ENCODE measurements at places on chromosomes 6 and 20.
A peak's percentile ranks its signal among the peaks of the same experiment; 100 is the strongest.

DNA sequence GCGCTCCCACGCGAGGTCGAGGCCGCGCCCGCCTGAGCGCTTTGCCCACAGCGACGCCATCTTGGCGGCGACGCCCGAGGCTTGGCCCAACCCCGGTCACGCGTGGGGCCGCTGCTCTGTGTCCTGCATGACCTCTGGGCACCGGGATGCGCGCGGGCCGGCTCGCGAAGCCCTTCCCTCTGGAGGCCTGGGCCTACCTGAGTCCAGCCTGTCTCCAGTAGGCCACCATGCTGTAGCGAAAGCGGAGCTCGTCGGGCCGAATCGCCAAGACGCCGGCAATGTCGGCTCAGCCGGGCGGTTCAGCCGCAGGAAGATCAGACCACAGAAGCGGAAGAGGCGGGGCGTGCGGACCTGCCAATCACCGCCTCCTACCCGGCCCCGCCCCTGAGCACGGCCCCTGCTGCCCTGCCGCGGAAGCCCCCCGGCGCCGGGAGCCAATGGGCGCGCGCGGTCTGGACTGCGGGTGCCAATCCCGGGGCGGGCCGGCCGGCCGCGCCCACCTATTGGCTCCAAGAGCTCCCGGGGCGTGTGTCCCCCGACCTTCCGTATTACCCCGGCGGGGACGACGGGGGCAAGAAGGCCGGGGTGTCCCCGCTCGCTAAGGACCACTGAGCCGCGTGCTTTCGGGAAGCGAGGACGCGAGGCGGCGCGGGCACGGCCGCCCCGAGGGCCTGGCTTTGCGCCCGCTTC, at the start of gene ATP5F1E:
TSS of gene ATP5F1E (minus strand) at position 313 of the 690 bp plus-strand sequence. CDS start at position 229, 84 bp downstream.
- peak; percentile 96 for DNase-seq

- no peak for DNase-seq
These were observed 11.0 kb upstream of the FOXF2 start for GRCh38 chr6:1378065-1379016.

GRCh38 chr6:76697585-76697984, 625.1 kb upstream of the IMPG1 start:
- no peak for DNase-seq

DNA sequence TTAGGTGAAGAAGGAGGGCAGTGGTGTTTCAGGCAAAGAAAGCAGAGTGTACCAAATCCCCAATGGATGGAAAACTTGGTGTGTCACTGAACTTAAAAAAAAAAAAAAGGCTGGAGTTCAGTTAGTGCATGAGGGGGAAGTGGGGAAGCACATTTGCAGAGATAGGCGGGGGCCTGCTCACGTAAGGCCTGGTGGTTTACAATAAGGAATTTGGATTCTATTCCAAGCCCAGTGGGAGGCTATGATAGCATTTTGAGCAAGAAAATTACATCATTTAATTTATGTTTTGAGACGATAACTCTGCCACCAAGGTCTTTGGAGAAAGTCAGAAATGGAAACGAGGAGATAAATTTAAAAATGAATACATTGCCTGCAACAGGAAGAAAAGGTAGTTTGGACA, 225.5 kb downstream of the EYA4 start:
- no peak for DNase-seq

GRCh38 chr6:165658395-165659058, 4.5 kb downstream of the PDE10A start:
- no peak for DNase-seq

- DNase-seq = no peak
These were observed 2.0 kb downstream of the ZBP1 start for GRCh38 chr20:57618091-57618763.

DNA sequence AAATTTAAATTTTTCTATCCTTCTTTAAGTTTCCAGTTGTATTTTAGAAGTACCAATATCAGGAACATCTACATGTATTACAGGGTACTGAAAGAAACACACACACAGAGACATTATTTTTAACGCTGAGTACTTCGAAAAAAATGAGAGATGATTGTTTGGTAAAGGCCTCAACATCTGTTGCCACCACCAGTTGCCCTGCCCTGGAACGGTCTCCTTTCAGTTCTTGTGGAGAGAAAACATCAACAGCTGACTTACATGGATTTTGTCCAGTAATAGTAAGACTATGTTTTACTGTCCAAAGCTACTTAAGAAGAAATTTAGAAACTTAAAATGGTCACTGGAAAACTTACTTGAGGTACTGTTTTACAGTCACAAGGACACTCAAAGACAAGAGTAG, 16.7 kb downstream of the HMGCLL1 start:
- DNase-seq = no peak

- DNase-seq = no peak
These were observed 28.1 kb downstream of the NCOA6 start for GRCh38 chr20:34797012-34797995.

GRCh38 chr6:106448000-106448426, 87.5 kb downstream of the CRYBG1 start:
- DNase-seq = no peak

DNA sequence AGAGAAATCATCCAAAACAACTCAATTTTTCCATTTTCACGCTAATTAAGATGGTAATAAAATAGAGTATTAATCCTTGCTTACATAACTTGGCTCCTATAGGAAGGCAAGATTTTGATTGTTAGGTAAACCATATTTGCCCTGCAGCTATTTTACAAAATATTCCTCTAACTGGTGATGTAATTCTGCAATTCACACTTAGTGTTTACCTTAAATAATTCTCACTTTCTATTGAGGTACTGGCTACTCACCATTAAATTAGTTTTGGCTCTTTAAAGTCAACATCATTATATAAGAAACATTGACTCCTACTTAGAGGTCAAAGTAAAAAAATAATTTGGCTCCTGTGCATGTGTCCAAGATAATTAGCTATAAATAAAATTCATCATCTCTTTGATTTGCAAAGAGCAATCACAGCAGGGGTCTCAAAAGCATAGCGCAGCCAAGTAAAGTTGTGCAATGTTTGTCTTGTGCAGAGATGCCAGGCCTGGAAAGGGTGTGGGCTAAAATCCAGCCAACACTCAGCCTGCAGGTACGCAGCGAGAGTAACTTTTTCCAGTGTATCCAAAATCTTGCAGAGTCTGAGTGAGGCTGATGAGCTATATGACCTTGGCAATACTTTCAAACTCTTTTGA, 501.2 kb downstream of the MMUT start:
- DNase-seq = no peak

- DNase-seq = peak; percentile 73
These were observed 651 bp upstream of the CCND3 start for GRCh38 chr6:41942067-41942851.

DNA sequence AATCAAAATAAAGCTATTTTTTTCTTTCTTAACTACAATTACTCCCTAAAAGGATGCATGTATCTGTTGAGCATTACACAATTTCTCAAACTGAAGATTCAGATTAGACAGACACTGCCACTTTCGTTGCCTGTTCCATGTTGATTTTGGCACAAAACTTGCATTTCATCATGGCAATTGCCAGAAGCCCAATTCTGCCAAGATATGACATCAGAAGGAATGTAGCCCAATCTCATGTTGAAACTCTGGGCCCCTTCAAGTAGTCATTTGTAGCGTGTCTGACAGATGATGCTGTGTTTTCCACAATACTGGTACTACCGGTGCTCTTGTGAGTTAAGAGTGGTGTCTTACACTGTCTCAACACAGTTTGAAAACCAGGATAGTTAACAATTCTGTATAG, 705.4 kb downstream of the PTPRT start:
- DNase-seq = no peak

DNA sequence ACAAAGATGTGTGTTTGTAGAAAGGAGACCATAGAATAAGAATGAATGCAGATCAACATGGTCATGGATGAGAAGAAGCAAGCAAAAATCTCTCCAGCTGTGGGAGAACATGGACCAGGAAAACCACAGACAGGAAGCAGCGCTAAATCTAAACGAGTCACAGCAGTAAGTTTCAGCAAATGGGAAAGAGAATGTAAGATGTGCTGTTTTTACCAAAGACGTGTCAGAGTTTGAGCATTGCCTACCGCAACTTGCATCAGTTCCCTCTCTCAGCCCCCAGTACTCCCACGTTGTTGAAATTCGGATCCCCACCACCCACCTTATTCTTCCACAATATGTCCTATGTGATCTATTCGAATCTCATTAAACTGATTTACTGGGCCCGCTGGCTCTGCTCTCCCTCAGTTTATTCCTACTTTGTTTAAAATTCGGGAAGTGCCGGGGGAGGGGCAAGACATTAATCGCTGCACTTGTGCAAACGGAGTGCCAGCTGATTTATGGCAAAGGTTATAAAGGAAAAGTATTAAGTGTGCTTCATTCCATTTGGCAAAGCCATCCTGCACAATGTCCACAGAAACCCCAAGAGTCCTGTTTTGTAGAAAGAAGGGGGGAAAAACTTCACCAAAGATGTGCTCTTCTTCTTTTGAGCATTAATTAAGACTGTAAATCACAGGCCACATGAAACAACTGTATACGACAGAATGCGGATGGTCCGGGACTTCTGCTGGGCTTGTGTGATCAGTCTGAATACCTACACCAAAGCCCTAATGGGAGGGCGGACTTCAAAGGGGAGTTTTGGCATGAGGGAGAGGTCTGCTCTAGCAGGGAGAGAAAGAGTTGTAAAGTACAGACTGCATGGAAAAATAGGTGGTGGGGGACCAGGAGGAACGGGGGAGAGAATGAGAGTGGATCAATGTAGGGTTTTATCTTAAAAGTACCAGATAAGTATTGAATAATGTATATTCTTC, 59.1 kb upstream of the PRDM1 start:
- DNase-seq = no peak

DNA sequence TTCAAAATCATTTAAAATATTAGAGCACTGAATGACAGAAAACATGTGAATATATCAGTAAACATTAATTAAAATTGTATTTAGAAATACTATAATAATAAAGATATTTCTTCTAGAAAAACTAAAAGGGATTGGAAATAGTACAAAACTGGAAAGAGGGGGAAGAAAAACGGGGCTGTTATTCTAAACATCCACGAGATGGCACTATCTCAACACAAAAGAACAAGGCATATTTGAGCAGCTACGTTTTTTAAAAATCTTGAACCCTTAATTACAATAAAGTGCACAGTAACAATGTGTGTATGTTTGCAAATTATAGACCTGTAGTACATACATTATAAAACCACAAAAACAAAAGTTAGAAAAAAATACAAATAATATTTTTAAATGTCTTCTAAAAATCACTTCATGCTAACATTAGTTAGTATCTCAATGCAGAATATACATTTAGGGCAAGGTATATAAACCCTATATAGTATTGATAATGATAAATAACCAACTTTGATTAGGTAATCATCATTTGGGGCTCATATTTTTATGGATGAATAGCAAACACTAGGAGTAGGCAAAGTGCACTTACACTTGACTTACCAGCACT, 42.5 kb upstream of the PNISR start:
- peak; percentile 23 for DNase-seq

- DNase-seq = no peak
These were observed 7.2 kb downstream of the SNX21 start for GRCh38 chr20:45840700-45841198.

GRCh38 chr20:14445902-14446301, 108.5 kb upstream of the FLRT3 start:
- no peak for DNase-seq

- DNase-seq = peak; percentile 27
These were observed 1.1 kb upstream of the MBOAT1 start for GRCh38 chr6:20213271-20213798.

- peak; percentile 33 for DNase-seq
These were observed 16.8 kb upstream of the FUCA2 start for GRCh38 chr6:143528164-143528811.

DNA sequence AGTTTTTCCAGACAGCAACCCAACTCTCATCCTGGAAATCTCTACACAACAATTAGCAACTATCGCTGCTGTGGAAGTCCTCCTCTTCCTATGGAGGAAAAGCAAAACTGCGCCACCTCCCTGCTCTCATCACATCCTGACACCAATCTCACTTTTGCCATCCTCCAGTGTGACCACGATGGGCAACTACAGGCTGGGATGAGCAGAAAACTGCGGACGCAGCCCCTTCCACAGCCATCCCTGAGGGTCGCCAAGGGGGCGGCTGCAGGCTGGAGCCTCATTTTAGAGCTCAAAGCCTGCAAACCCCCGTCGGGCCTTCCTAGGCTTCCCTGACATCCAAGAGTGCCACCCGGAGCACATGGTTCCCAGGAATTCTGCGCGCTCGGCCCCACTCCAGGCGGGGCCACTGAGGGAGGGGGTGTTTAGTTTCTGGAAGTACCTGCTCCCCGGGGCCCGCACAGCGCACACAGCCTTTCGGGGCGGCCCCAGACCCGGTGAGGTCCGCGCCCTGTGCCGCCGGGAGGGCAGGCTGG, 1.2 kb downstream of the TCFL5 start:
- DNase-seq = no peak

GRCh38 chr20:19968466-19969073, 48.6 kb upstream of the NAA20 start:
- peak; percentile 58 for DNase-seq

DNA sequence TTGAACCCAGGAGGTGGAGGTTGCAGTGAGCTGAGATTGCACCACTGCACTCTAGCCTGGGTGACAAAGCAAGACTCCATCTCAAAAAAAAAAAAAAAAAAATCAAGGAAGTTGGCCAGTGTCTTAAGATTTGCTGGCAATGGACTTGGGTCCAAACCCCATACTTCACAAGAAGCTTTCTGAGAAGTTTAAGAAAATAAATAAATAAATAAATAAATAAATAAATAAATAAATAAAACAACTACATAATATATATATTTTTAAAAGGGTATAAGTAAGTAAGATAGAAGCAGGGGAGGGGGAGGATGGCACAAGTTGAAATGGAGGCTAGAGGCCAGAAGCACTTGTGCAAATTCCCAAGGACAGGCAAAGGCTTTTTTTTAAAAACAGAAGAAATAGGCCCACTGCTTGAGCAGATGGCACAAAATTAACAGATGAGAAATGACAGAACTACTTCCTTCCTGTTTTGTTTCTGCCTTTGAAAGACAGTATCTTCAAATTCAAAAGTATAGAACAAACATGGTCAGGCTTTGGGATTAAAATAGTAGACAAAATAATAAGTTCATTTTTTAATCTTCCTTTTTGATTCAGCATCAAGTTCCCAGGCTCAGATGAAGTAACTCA, 287.7 kb downstream of the ALDH8A1 start:
- DNase-seq = no peak

- no peak for DNase-seq
These were observed 102.7 kb upstream of the INSM1 start for GRCh38 chr20:20265210-20265609.

GRCh38 chr6:30828027-30828962, 56.0 kb upstream of the DDR1 start:
- DNase-seq = peak; percentile 73

- no peak for DNase-seq
These were observed 313.9 kb upstream of the RNF24 start for GRCh38 chr20:4329232-4329631.
